ENCODE measurements at places on chromosomes 4 and X. TPM values are rescaled to one million over a fixed set of nuclear protein-coding genes. Genes with fewer than 3 reads are reported as not detected.

ATOH1 gene
- total RNA-seq = not detected

- no peak for DNase-seq
These were observed at the start of gene MMRN1 for GRCh38 chr4:89894649-89895550. TSS of gene MMRN1 (plus strand) at chr4:89894854. CDS start at chr4:89894972, 118 bp downstream.

- no peak for DNase-seq
These were observed 2.4 kb downstream of the PGM2 start for GRCh38 chr4:37828843-37829242.

- no peak for DNase-seq
These were observed 62.6 kb upstream of the ALB start for GRCh38 chr4:73341454-73341853.
